ENCODE measurements at places on chromosomes 4 and X.

- DNase-seq = no peak
Measured at GRCh38 chr4:107993969-107994368, 4.3 kb downstream of the HADH start.

DNA sequence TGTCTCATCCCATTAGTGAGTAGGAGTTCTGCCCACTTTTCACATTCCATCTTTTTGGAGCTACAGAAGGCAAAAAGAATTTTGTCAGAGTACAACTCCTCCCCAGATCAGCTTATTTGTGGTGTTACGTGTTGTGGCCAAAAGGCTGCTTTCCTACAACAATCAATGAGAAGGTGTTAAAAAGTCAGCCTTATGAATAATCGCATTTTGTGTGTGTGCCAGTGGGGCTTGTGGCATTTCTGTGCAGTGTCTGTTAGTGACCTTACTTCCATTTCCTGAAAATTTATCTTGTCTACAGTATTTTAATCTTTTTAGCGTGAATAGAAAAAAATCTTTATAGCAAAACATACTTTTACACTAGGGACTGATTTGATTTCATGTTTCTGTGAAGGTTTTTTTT, 458.3 kb upstream of the LCORL start:
- DNase-seq = no peak

GRCh38 chr4:167893531-167893930, 198.8 kb upstream of the ANXA10 start:
- DNase-seq = no peak

GRCh38 chr4:2862528-2862927, 18.9 kb downstream of the ADD1 start:
- no peak for DNase-seq

GRCh38 chr4:19520939-19521520, 730.7 kb upstream of the SLIT2 start:
- no peak for DNase-seq

- no peak for DNase-seq
Measured at GRCh38 chr4:5478697-5479096, 229.7 kb downstream of the EVC2 start.

GRCh38 chr4:88219099-88219498, 60.7 kb upstream of the ABCG2 start:
- peak; percentile 65 for DNase-seq
